ENCODE measurements at places on chromosomes 11 and 22.

GRCh38 chr11:8961401-8961800 lies 2.8 kb downstream of the TMEM9B start:
- no peak for DNase-seq

GRCh38 chr11:36288442-36289225 lies 590 bp downstream of the COMMD9 start:
- DNase-seq: no peak

DNA sequence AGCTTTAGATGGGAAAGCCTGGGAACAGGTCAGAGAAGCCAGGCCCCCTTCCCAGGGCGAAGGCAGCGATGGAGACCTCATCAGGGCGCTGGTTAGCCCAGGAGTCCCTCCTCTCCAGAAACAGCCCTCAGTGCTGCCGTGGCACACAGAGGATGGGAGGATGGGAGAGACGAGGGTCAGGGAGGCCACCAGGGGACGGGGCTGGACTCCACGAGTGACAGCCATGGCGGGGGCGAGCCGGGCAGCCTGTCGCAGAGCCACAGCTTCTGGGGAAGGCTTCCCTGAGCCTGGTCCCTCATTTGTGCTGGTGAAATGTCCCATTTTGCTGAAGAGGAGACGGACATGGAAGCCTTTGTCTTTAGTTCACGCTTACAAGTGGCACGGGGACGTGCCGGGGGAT lies 1390.5 kb downstream of the TBC1D22A start:
- DNase-seq: no peak

DNA sequence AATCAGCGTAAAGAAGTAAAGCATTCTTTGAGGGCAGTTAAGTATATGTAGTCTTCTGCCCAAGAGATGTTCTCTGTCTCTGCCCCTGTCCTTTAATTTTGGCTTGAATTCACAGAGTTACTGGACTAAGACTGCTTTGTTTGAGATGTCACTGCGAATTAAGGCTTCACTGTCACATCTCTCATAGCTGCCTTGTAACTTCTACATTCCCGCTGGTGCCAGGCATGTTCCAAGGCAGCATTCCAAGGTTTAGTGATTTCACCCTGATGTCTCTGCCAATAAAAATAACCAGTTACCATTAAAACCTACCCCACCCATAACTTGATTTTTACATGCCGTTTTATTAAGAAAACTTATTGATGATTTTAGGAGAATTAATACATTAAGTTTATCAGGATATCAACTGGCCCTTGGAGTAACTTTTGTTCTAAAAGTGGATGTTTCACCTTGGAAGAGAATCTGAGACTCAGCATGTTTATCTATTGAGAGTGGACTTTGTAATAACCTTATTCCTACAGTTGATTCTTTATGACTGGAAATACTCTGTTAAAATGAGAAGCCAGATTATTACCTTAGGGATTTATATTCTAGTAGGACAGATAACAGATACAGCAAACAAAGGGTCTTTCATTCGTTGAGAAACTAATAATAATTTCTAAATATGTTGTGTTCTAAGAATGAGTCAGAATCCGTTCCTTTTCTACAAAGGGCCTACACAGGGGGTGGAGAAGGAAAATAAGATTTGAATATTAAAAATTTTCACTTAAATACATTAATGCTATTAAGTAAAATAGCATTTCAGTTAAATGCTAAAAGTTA lies 110.2 kb downstream of the UVRAG start:
- DNase-seq: no peak

GRCh38 chr22:39359659-39360195 lies 9.9 kb downstream of the SYNGR1 start:
- DNase-seq: no peak

GRCh38 chr22:22857607-22858558 lies 29.7 kb upstream of the IGLL5 start:
- no peak for DNase-seq

- DNase-seq: no peak
Observed at GRCh38 chr22:21754523-21754922, 18.9 kb upstream of the YPEL1 start.

- DNase-seq: no peak
Observed at GRCh38 chr22:18000441-18001039, 23.8 kb downstream of the MICAL3 start.

DNA sequence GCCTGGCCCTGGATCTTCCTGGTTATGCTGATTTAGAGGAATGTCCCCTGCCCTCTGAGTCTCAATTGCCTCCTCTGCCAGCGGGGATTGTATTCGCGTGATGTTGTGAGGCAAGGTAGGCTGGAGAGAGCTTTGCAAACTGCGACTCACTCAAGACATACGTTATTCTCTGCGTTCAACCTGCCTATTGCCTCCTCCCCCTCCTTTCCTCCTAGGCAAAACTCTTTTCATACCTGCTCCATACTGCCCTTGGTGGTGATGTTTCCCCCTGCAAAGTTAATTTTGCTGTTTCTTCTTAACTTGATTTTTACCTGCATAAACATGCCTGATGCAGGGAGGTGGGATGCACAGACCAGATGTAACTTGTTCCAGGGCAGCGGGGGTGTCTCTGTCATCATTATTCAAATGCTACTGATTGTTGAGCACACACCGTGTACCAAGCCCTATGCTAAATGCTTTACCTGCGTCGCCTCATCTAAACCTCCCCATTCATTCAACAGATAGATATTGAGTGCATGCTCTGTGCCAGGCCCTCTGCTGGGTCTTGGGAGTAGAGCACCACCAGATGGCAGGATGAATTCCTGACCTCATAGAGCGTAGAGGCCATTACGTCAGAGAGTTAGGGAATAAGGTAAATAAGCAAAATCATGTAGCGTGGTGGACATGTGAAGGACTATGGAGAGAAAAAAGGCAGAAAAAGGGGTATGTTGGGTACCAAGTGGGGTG lies 29.0 kb downstream of the SGSM1 start:
- DNase-seq: no peak

DNA sequence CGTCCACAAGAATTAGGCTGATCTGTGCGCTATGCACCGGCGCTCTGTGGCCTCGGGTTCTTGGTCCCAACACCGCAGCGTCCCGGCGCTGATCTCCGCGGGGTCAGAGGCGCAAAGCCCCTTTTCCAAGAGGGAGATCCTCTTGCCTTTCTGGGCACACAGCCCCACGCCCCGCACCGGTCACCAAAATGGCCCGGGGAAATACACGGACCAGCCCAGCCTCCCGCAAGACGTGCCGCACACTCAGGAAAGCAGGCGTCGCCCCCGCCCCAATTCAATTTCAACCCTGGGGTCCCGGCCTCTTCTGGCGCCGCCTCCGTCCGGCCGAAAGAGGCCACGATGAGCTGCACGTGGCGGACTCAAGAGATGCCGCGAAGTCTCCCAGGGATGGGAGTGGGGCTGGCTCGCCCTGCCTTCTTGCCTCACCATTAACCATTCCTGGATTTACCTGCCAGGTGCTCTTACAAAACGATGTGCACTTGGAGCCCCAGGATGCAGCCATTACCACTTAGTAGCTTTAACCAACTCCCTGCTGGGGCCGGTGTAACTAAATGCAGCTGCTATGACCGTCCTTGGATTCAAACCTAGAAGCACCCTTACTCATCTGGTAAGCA lies 10.5 kb downstream of the PIWIL3 start:
- no peak for DNase-seq

GRCh38 chr11:128399251-128400121 lies 187.9 kb downstream of the ETS1 start:
- DNase-seq: no peak

- DNase-seq: no peak
Observed at GRCh38 chr11:96306933-96307775, 35.8 kb downstream of the MAML2 start.

- no peak for DNase-seq
Observed at GRCh38 chr22:29621761-29622526, 18.5 kb downstream of the NF2 start.

GRCh38 chr11:36450110-36450572 lies 59.9 kb downstream of the TRAF6 start:
- DNase-seq: no peak

GRCh38 chr11:34565417-34566207 lies 52.0 kb upstream of the ELF5 start:
- no peak for DNase-seq

- DNase-seq: no peak
Observed at GRCh38 chr22:46587061-46587460, 33.1 kb upstream of the GRAMD4 start.
